DMS153 (cell line): ENCODE measurements at places on chromosomes 4 and X.

DNA sequence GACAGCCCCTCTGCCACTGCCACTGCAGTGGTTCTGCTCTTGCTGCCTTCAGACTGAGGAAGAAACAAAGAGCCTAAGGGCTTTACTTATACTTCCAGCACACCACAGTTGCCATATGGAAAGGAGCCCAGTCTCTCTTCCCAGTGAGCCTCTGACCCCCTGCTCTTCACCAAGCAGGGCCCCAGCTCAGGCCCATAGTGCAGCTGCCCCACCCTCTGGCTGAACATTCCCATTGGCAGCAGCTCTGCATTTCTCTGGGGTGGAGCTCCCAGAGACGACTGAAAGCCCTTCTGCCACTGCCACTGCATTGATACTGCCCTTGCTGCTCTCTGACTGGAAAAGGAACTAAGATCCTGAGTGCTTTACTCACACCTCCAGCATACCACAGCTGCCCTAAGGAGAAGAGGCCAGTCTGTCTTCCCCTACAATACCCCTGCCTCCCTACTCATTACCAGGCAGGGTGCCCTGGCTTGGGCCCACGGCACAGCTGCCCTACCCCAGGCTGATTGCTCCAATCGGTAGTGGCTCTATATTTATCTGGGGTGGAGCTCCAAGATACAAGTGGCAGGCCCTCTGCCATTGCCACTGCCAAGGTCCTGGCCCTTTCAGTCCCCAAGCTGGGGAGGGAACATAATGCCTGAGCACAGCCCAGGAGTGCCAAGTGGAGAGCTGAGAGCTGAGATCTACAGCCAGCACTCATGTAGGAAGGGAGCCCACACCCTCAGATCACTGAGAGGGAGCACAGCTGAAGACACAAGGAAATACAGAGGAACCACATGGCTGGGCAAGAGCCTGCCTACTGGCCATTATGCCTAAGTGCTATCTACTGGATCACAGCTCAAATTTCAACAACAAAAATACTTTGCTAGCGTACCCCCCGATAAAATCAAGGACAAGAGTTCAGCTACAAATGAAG is 36.0 kb downstream of the AWAT2 start:
- DNase-seq: no peak

DNA sequence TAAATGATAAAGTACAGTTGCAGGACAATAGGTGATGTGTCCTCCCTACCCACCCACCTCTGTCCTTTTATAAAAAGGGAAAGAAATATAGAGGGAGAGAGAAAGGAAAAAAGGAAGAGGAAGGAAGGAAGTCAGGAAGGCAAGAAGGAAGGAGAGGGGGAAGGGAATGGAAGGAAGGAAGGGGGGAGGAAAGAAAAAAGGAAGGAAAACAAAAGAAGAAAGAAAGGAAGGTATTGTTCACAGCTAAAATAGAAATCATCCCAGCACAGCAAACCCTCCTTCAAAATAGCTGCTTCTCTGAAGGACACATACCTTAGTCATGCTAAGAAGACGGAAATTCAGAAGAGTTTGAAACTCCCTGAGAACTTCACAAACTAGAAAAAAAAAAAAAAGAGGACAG is 8.4 kb downstream of the NKX6-1 start:
- no peak for DNase-seq

DNA sequence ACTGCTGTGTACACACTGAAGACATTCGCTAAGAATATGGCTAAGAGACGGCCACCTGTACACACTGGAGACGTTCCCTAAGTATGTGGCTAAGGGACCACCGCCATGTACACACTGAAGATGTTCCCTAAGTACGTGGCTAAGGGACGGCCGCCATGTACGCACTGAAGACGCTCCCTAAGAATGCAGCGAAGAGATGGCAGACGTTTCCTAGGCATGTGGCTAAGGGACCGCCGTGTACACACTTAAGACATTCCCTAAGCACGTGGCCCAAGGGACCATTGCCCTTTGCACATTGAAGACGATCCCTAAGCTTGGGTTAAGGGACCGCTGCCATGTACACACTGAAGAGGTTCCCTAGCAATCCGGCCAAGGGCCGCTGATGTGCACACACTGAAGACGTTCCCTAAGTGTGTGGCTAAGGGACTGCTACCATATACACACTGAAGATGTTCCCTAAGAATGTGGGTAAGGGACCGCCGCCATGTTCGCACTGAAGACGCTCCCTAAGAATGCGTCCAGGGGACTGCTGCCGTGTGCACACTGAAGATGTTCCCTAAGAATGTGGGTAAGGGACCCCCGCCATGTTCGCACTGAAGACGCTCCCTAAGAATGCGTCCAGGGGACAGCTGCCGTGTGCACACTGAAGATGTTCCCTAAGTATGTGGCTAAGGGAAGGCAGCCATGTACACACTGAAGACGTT is 36.7 kb downstream of the DHRSX start:
- DNase-seq: no peak

- no peak for DNase-seq
These were observed 3.9 kb upstream of the GAR1 start for GRCh38 chr4:109811707-109812106.

DNA sequence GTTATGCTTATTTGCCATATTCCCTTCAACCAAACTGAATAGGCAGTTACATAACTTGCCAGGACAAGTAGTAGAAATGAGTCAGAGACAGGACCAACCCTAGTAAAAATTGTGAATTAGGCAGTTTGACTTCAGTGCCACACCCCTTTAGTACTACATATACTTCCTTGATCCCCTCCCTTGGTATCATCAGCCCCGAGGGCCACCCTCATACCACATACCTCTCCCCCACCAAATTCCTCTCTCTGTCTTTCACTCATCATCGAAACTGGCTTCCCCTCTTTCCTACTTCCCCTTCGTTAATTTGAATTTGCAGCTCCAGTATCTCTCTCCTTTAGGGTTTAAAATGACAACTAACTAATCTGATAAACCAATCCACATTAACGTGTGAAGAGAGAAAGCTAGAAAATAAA is 7.9 kb upstream of the PTPN13 start:
- no peak for DNase-seq

DNA sequence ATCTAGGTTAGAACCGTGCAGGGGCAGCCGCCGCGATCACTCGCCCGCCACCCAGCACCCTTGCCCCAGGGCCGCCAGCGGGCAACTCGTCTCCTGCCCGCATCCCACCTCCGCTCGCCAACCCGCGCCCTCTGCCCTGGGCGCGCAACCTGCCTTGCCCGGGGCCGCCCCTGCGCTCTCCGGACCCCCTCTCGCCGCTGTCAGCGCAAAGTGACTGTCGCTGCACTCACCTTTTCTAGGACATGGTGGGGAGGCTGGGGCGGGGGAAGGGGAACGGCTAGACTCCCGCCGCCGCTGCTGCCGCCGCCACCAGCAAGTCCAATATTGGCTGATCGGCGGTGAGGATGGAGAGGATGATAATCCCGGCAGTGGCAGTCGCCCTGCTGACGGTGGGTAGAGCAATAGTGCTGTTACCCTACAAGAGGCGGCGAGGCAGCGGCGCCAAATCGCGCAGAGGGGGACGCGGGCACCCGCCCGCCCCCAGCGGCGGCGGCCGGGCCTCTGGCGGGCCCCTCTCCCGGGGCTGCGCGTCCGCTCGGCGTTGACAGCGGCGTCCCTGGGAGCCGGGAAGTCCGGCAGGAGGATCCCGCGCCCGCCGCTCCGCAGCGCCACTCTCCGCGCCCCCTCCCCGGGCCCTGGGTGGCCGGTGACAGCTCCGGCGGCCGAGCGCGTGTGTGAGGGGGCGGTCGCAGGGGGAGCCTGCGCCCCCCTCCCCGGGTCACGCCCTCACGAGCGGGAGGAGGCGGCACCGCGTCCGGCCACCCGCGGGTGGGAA is 2.3 kb upstream of the NR3C2 start:
- DNase-seq: no peak
